Mucosa of descending colon (tissue), 3 donors: ENCODE measurements at places on chromosomes 16 and 17. TPM values are rescaled to one million over a fixed set of nuclear protein-coding genes. Genes with fewer than 3 reads are reported as not detected.

CMTM2 gene
- not detected for total RNA-seq

TBC1D3C gene
- total RNA-seq: 2.3 TPM

OR4D2 gene
- not detected for total RNA-seq

CEP295NL gene
- 2.0 TPM for total RNA-seq

LYRM9 gene
- 7.2 TPM for total RNA-seq

RAB37 gene
- 4.3 TPM for total RNA-seq

SPATA2L gene
- total RNA-seq: 21.7 TPM

SEPTIN1 gene
- 5.6 TPM for total RNA-seq

PIMREG gene
- total RNA-seq: 3.2 TPM

TMIGD1 gene
- total RNA-seq: 102 TPM

CES1 gene
- total RNA-seq: 11.6 TPM

PDE6G gene
- 0.39 TPM for total RNA-seq

MAPK8IP3 gene
- total RNA-seq: 82.5 TPM

GALK1 gene
- total RNA-seq: 18.2 TPM

RGS11 gene
- total RNA-seq: 8.1 TPM

DGKE gene
- 9.8 TPM for total RNA-seq

BCL6B gene
- total RNA-seq: 9.2 TPM

SAT2 gene
- 49.1 TPM for total RNA-seq

ATP1B2 gene
- total RNA-seq: 0.41 TPM

TMC7 gene
- total RNA-seq: 9.2 TPM

DHX58 gene
- total RNA-seq: 14.0 TPM

ITGB4 gene
- 307 TPM for total RNA-seq

WBP2 gene
- total RNA-seq: 99.1 TPM

ASPA gene
- 6.6 TPM for total RNA-seq

SLC35G6 gene
- total RNA-seq: not detected

FOXL1 gene
- total RNA-seq: 3.6 TPM
